GM12878 (cell line): ENCODE measurements at places on chromosomes 3 and 15. TPM values are rescaled to one million over a fixed set of nuclear protein-coding genes. Genes with fewer than 3 reads are reported as not detected.

Gene SPATA12
- polyA plus RNA-seq = 0.25 TPM in 1 of 2 replicates, not detected in the other

Gene ZBTB20
- polyA plus RNA-seq = 1.8 and 3.1 TPM in 2 replicates

GRCh38 chr15:77118882-77119321, 48.0 kb upstream of the TSPAN3 start:
- no peaks in the 10 kb centered on the region for H3K27me3 ChIP-seq
- H3K4me3 ChIP-seq = no peak overlapping the region
- H3K27ac ChIP-seq = no peak overlapping the region
- no peaks in the 10 kb centered on the region for H3K36me3 ChIP-seq
- H3K4me1 ChIP-seq = peaks cover 12% of the 10 kb centered on the region; the same call in 1 of the 2 replicates
- DNase-seq = peak; percentile 32

DNA sequence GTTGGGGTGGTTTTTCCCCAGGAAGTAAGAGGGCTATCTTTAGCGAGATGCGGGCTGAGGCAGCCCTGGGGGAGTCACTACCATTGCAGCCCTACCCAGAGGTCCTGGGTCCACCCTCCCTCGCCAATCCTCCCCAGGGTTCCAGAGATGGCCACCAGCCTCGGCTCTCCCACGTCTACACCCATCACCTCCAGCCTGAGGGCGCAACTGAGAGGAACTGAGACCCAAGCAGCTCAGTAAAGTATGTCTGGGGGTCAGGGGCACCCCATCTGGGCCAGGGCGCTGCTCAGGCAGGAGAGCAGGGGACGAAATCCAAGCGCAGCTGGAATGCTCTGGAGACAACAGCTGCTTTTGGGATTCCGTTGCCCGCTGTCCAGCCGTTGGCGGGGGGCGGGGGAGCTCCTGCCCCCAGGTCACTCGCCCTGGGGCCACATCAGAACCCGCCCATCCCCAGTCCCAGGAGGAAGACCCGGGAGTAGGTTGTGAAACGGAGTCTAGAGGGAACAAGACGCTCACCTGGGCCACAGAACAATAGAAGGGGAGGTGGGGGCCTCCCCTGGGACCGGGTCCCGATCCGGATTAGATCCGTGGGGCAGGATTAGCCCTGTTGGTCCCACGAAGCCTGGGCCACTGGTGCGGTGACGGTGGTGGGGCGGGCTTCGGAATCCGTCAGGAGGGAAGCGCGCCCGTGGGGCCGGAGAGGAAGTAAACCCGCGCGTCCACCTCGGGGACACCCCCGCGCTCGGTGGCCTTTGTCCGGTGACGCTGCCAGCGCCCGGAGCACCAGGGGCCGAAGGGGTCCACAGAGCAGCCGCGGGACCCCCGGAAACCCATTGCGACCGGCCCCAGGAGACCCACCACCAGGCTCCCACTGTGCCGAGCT, 1.4 kb upstream of the NDUFAF3 start:
- H3K36me3 ChIP-seq = peaks cover 16% of the 10 kb centered on the region
- peaks cover 19% of the 10 kb centered on the region for H3K4me1 ChIP-seq
- H3K27ac ChIP-seq = peak overlapping the region; percentile 94
- no peaks in the 10 kb centered on the region for H3K27me3 ChIP-seq
- no peak for DNase-seq

Gene GABRB3
- 0.05 TPM in 2 replicates for polyA plus RNA-seq

DNA sequence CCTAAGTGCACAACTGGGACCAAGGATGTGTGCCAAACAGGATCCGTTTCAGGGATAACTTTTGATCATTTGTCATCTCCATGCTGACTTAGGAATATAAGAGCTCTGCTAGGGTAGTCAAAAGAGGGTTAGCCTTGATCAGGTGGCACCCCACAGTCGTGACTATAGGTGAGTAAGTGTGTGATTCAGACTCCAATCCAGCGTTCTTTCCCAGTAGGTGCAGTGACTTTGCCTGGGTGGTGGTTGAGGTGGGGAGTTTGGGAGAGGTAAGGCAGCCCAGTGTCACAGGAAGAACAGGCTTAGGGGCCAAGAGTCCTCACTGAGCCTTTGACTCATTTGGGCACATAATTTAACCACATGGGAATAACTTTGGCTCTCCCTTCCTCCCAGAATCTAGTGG, 51.0 kb downstream of the CHDH start:
- no peak overlapping the region for H3K27ac ChIP-seq
- no peaks in the 10 kb centered on the region for H3K27me3 ChIP-seq
- H3K4me1 ChIP-seq = no peaks in the 10 kb centered on the region

GRCh38 chr3:123618768-123619484, 34.1 kb upstream of the HACD2 start:
- H3K4me1 ChIP-seq = no peaks in the 10 kb centered on the region
- H3K27me3 ChIP-seq = no peaks in the 10 kb centered on the region
- no peak overlapping the region for H3K4me3 ChIP-seq
- DNase-seq = no peak
- H3K36me3 ChIP-seq = no peaks in the 10 kb centered on the region

DNA sequence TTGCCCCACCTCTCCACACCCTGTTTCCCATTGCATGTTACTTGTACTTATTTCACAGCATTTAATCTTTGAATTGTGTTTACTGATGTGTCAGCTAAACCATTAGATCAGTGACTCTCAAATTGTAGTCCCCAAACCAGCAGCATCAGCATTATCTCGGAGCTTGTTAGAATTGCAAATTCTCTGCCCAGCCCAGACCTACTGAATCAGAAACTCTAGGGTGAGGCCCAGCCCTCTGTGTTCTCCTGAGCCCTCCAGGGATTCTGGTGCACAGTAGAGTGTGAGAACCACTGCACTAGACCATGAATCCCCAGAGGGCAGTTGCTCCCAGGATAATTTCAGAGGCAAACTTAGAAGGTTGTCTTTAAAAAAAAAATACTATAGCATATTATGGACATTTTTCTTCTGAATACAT, 13.0 kb downstream of the PLD1 start:
- H3K27me3 ChIP-seq = no peaks in the 10 kb centered on the region
- peak; percentile 82 for DNase-seq
- H3K27ac ChIP-seq = peak overlapping the region; percentile 50
- peaks cover 4% of the 10 kb centered on the region; the same call in 1 of the 2 replicates for H3K4me1 ChIP-seq

- H3K27me3 ChIP-seq = no peaks in the 10 kb centered on the region
- no peak overlapping the region for H3K27ac ChIP-seq
Observed at GRCh38 chr3:136141291-136141785, 54.8 kb downstream of the MSL2 start.

DNA sequence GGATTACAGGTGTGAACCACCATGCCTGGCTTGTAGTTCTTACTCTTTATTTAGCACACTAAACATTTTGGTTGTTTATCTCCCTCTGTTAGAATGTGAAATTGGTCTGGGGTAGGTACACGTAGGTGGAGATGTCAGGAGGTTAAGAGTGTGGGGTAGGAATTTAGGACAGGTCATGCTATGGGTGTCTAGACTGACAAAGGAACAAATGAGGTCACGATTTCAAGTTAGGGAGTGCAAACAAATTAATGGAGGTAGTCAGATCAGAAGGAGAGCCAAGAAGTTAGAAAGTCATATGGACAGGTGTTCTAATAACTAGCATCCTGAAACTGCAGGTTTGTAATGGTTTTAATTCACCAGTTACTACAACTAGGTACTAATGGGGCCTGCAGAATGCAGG, 19.8 kb downstream of the CDV3 start:
- no peaks in the 10 kb centered on the region for H3K27me3 ChIP-seq
- DNase-seq = no peak
- H3K4me1 ChIP-seq = peaks cover 5% of the 10 kb centered on the region

DNA sequence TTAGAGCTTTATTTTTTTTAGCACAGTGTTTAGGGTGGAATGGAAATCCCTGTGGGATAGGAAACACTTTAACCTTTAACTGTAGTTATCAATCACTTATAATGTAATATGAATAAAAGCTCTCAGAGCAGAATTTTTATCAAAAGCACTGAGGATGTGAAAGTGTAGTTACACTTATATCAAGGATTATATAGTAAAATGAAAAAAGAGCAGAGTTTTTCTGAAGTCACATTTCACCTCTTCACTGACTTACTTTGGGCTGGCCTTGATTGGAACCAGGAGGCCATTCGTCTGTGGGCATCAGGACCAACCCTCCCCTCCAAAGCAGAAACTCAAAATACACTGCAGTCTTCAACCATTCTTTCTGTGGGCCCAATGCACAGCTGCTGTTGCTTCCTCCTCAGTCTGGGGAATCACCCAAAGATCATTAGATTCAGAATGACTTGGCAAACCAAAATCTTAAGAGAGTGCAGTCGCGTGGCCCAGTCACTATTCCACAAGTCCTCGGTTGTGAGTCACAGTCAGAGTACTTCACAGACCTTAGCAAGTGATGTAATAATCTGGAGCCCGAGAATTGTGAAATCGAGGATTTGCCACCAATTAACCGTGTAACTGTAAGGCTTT, 132.6 kb upstream of the COL8A1 start:
- no peaks in the 10 kb centered on the region for H3K36me3 ChIP-seq
- peak; percentile 91 for DNase-seq
- no peaks in the 10 kb centered on the region for H3K27me3 ChIP-seq
- no peak overlapping the region for H3K4me3 ChIP-seq
- H3K4me1 ChIP-seq = peaks cover 6% of the 10 kb centered on the region; the same call in 1 of the 2 replicates
- H3K27ac ChIP-seq = peak overlapping the region; percentile 41

Gene ANAPC13
- 104 and 106 TPM in 2 replicates for polyA plus RNA-seq

Gene CLRN1
- not detected in 2 replicates for polyA plus RNA-seq

Gene SLC9C1
- polyA plus RNA-seq = not detected in 2 replicates

DNA sequence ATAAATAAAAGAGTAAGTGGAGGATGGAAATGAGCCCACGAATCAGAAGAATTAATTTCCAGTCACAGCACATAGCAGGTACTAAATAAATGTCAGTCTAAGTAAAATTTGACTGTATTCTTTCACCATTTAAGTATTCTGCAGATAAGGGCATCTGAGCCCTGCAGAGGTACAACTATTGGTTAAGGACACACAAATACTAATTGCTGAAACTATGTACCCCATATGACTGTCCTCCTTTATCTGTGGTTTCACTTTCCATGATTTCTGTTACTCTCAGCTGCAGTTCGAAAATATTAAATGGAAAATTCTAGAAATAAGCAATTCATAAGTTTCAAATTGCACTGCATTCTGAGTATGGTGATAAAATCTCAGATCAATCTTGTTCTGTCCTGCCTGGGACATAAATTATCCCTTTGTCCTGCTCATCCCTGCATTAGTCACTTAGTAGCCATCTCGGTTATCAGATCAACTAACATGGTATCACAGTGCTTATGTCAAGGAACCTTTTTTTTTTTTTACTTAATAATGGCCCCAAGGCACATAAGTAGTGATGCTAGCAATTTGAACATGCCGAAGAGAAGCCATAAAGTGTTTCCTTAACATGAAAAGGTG, 95.1 kb downstream of the LSAMP start:
- no peaks in the 10 kb centered on the region for H3K4me1 ChIP-seq
- no peaks in the 10 kb centered on the region for H3K27me3 ChIP-seq
- DNase-seq = no peak
- no peak overlapping the region for H3K4me3 ChIP-seq
- no peaks in the 10 kb centered on the region for H3K36me3 ChIP-seq

- H3K36me3 ChIP-seq = no peaks in the 10 kb centered on the region
- DNase-seq = no peak
- peak overlapping the region; percentile 75; the same call in 1 of the 2 replicates for H3K4me3 ChIP-seq
- H3K4me1 ChIP-seq = no peaks in the 10 kb centered on the region
Observed at GRCh38 chr15:78508272-78508671, 895 bp downstream of the HYKK start.

GRCh38 chr3:71351403-71352149, 232.0 kb downstream of the FOXP1 start:
- no peak overlapping the region for H3K27ac ChIP-seq
- H3K4me1 ChIP-seq = no peaks in the 10 kb centered on the region
- no peaks in the 10 kb centered on the region; the same call in 1 of the 2 replicates for H3K27me3 ChIP-seq
- H3K36me3 ChIP-seq = no peaks in the 10 kb centered on the region

Gene SLC22A14
- polyA plus RNA-seq = not detected in 2 replicates

GRCh38 chr3:191217301-191217700, 18.3 kb downstream of the OSTN start:
- no peak overlapping the region for H3K4me3 ChIP-seq
- no peak overlapping the region for H3K27ac ChIP-seq
- no peaks in the 10 kb centered on the region for H3K36me3 ChIP-seq

- peaks cover 10% of the 10 kb centered on the region for H3K4me1 ChIP-seq
- no peaks in the 10 kb centered on the region for H3K27me3 ChIP-seq
- H3K4me3 ChIP-seq = no peak overlapping the region
- H3K36me3 ChIP-seq = no peaks in the 10 kb centered on the region
Observed at GRCh38 chr15:73695773-73696640, 11.8 kb downstream of the CD276 start.

DNA sequence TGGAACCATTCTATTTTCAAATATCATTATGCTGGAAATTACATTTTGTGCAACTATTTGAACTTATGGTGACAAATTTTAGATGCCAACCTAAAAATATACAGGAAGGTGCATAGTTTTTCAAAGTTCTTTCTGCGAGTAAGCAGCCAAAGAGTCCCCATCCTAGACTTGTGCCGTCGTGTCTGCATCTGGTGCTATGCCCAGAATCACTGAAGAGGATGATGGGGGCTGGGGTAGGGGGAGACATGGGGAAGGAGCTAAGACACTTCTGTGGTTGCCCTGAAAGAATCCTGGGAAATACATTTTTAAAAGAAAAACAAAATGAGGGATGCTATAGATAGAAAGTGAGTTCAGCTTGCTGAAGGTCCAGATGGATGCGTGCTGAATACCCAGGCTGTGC, 21.2 kb upstream of the FAM81A start:
- H3K4me1 ChIP-seq = peaks cover 30% of the 10 kb centered on the region
- H3K27ac ChIP-seq = no peak overlapping the region
- no peaks in the 10 kb centered on the region for H3K27me3 ChIP-seq
- H3K36me3 ChIP-seq = no peaks in the 10 kb centered on the region
- no peak for DNase-seq

GRCh38 chr3:117688583-117688982, 979.0 kb downstream of the TUSC7 start:
- H3K4me1 ChIP-seq = no peaks in the 10 kb centered on the region
- no peaks in the 10 kb centered on the region for H3K36me3 ChIP-seq
- no peak for DNase-seq

GRCh38 chr3:137297770-137298169, 340.0 kb downstream of the IL20RB start:
- no peaks in the 10 kb centered on the region for H3K27me3 ChIP-seq
- no peaks in the 10 kb centered on the region for H3K4me1 ChIP-seq
- no peak overlapping the region for H3K4me3 ChIP-seq

DNA sequence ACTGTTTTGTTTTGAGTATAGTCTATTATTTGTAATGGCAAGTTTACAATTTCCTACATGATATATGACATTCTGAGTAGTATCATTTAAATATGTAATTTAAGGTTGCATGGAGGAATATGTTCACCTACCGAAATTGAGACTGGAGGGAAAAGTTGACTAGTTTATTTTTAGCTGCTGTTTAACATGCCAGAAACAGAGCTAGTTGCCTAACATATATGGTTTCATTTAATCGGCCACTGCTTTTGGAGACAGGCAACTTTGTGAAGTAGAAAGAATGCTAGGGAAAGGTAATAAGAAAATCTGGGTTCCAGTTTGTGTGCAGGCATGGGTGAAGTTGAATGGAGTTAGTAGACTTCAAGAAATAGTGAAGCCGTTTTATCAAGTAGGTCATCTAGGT, 342.1 kb upstream of the CBLB start:
- H3K4me3 ChIP-seq = no peak overlapping the region
- DNase-seq = no peak
- H3K27ac ChIP-seq = no peak overlapping the region
- peaks cover 2% of the 10 kb centered on the region for H3K4me1 ChIP-seq
- H3K36me3 ChIP-seq = peaks cover 6% of the 10 kb centered on the region; the same call in 1 of the 2 replicates
- no peaks in the 10 kb centered on the region for H3K27me3 ChIP-seq

Gene DUOXA2
- polyA plus RNA-seq = not detected in 2 replicates

- no peak overlapping the region for H3K4me3 ChIP-seq
- DNase-seq = no peak
- H3K27ac ChIP-seq = no peak overlapping the region
- H3K27me3 ChIP-seq = no peaks in the 10 kb centered on the region
Observed at GRCh38 chr3:19394946-19395345, 246.6 kb downstream of the KCNH8 start.

Gene GOLGA6L26
- polyA plus RNA-seq = not detected in 2 replicates
